Activated naive CD8-positive, alpha-beta T cell treated with anti-CD3 and anti-CD28 coated beads, Interleukin-2, amount 50 U/mL, for 24 hours (primary cell): ENCODE measurements at places on chromosomes 4 and X.

DNA sequence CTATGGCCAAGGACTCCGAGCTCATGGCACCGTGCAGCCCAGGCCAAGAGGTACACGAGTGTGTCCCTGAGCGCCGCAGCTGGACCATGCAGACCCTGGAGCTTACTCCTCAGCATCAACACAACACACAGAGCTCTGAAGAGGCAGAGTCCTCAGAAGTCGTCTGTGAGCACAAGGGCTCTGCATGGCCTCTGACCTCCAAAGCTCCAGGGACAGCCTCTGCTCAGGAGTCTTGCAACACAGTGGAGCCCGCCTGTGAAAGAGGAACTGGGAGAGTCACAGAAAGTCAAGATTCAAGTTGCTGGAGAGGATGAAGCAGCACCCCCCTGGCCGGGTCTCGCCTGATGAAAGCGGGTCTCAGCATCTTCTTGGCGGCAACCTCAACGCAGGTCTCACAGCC lies 2.9 kb downstream of the LRPAP1 start:
- DNase-seq, result no peak

DNA sequence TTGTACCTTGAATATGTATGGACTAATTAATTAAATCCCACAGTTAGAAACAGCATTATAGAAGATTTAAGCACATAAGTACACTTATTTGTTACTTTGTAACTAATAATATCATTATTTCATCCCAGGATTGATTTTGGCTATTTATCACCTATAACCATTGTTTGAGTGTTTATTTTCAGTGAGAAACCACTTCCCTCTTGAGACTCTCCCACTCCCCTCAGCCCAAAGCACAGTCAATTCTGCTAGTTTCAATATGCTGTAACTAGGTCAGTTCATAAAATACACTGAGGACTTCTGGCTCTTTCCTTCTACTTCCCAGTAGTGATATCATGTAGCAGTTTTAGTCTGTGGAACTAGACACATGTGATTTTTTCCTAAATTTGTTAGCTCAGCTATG lies 16.3 kb downstream of the OFD1 start:
- no peak for DNase-seq

- no peak for DNase-seq
Measured at GRCh38 chrX:23938690-23939089, 30.9 kb downstream of the CXorf58 start.

DNA sequence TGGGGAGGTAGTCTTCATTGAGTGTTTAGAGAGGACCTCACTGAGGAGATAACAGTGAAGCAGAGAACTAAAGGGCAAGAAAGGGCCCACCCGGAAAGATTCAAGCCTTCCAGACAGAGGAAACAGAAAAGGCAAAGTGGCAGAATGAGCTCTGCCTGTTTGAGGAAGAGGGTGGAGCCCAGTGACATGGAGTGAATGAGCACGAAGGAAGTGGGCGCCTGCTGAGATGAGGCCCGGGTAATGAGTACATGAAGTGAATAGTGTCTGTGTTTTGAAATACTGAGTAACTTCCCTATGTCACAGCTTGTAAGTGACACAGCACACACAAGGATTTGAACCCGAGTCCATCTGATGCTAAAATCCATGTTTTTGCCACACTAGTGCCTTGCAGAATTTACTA lies 32.5 kb upstream of the TLR2 start:
- DNase-seq, result peak; percentile 47

- DNase-seq, result no peak
Measured at GRCh38 chrX:11380187-11380844, 87.1 kb downstream of the AMELX start.

GRCh38 chr4:185470501-185471195 lies 885 bp downstream of the CCDC110 start:
- peak; percentile 17 for DNase-seq

GRCh38 chrX:12973561-12974304 lies 1.2 kb upstream of the TMSB4X start:
- DNase-seq, result peak; percentile 61

- no peak for DNase-seq
Measured at GRCh38 chrX:115333446-115333845, 43.9 kb downstream of the LUZP4 start.

- DNase-seq, result peak; percentile 5
Measured at GRCh38 chr4:89110541-89110985, 770 bp upstream of the TIGD2 start.

DNA sequence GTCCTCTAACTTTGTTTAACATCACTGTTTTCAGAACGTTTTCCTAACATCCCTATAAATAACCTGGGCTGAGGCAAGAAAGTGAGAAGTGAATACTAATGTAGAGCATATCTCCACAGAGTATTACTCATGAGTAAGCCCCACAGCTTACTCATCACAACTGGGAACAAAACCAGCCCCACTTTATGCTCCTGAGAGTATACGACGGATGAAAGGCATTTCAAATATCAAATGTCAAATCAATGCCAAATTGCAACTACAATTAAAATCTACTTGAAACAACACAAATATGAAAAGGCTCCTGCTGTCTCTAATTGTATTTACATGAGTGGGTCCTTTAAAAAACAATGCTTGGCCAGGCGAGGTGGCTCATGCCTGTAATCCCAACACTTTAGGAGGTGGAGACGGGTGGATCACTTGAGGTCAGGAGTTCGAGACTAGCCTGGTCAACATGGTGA lies 41.2 kb downstream of the SH3RF1 start:
- no peak for DNase-seq

- no peak for DNase-seq
Measured at GRCh38 chr4:47525154-47525819, 40.2 kb downstream of the ATP10D start.

GRCh38 chrX:27840881-27841280 lies 33.1 kb downstream of the MAGEB10 start:
- no peak for DNase-seq

- no peak for DNase-seq
Measured at GRCh38 chrX:137025930-137026329, 7.9 kb downstream of the GPR101 start.

- no peak for DNase-seq
Measured at GRCh38 chrX:11188664-11189063, 77.5 kb downstream of the HCCS start.

DNA sequence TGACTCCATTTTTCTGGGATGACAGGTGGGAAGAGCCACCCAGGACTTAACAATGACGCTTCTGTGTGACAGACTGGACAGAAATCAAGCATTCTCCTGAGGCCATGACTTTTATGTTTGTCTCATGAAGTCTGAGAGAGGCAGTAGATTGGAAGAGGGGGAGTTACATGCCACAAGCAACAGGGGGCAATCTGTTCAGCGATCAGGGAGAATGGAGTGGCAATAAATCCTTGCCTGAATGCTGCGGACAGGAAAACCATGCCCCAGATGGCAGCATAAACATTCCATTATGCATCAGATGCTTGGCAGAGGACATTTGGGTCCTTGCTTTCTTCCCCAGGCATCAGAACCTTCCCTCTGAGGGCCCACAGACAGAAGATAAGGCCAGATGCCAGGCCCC lies 312.4 kb upstream of the DIPK2B start:
- no peak for DNase-seq

DNA sequence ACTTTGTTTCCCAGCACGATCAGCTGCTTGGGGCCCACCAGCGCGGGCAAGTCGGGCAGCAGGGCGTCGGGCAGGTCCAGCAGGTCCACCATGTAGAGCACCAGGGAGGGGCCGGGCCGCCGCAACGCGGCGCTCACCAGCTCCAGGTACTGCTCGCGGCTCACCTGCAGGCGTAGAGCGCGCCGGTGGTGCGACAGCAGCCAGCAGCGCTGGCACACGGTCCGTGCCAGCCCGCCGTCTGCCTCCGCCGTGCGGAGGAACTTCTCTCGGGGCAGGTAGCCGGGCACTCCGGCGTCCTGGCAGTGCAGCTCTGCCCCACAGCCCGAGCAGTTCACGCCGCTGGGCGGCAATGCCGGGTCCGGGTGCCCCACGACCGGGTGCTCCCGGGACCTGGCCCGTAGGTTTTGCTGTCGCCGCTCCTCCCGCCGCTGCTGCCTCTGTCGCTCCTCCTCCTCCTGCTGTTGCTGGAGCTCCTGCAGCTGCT lies 527 bp downstream of the NOA1 start:
- peak; percentile 48 for DNase-seq

DNA sequence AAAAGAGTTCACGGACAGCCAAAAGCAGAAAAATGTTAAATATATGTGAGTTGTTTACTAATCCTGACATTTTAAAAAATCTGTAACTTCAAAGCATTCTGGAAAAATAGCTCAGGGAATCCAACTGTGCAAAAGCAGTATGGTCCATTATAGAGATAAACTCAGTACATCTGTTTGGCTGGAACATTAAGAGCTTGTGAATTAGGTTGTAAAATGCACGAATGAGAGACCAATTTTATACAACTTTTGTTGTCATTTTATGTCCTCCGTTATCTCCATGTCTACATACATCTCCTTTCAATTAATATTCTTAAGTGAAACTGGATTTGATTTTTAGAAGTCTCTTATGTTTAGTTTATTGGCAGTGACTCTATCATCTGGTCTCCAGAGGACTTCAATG lies 367.0 kb upstream of the ATOH1 start:
- DNase-seq, result no peak

GRCh38 chr4:79551555-79551954 lies 143.5 kb upstream of the GK2 start:
- no peak for DNase-seq

- no peak for DNase-seq
Measured at GRCh38 chr4:176791591-176792325, 964 bp downstream of the VEGFC start.

DNA sequence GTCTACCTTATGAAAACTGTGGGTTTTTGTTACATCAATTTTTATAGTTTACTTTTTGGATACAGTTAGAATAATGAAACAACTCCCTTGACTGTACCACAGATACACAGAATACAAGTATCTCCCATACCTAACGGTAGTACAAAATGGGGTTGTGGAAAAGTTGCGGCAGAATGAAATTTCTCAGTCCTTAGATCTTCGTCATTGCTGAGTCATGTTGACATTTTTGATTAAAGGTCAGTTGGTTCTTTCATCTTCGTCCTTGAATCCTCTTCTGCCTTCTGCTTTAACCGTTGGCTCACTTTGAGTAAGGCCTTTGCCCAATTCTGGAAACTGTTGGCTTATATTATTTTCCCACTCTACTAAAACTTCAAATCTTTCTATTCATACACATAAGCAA lies 75.6 kb downstream of the TRIML1 start:
- no peak for DNase-seq

DNA sequence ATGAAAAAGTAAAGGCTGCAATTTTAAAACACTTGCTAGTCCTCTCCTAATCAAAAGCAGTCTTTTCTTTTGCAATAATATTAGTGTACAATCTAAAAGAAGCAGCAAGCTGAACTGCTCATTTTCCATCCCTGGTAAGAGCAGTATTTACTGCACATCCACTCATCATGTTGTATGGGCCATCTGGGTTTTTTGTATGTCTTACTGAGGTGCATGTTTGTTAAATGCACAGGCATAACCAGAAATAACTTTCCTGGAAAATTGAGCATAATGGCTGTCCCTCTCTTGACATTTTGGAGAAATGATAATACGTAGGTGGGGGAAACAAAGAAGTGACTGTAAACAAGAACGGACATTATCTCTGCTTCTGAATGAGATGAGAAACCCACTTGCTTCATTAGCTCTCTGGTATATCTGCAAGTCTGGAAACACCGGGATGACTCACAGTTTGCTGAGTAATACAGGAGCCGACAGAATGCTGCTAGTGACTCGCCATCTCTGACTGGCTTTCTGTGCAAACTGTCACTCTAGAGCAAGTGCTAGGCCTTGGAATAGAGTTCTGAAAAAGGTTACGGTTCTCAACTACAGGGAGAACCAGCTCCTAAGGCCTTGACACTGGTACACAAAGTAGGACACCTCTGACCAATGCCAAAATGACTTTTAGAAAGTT lies 85.7 kb upstream of the MTM1 start:
- DNase-seq, result peak; percentile 41

GRCh38 chr4:2787230-2788100 lies 5.4 kb upstream of the SH3BP2 start:
- peak; percentile 66 for DNase-seq

DNA sequence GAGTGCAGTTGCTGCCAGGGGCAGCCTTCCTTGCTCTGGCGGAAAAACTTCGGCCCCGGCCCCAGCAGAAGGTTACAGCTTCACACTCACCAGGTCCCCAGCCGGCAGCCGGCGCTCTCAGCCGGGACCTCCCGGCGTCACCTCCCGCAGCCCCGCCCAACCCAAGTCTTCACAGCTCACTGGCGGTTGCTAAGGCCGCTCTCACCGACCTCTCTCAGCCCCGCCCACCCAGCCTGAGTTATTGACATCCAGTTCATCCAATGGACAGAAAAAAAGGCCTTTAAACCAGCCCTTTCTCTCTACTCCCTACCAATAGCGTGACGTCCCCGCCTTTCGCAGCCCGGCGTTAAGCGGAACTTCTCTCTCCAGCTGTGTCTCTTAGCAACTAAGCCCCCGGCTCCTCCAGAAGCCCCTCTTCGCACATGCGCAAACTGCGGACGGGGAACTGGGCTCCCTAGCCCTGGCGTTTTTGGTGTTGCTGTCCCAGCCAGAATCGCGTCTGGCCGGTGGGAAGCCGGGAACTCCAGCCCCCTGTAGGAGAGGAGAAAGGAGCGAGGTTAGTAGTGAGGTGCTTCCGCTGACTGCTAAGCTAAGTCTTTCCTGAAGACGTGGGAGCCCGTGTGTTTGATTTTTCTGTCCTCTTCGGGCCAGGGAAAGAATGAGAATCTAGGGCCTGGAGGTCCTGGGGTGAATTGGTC lies at the start of gene BBS12:
BBS12 (plus strand) TSS at position 376 of the 698 bp plus-strand sequence. CDS start 9,189 bp downstream, outside the sequence.
- peak; percentile 97 for DNase-seq

DNA sequence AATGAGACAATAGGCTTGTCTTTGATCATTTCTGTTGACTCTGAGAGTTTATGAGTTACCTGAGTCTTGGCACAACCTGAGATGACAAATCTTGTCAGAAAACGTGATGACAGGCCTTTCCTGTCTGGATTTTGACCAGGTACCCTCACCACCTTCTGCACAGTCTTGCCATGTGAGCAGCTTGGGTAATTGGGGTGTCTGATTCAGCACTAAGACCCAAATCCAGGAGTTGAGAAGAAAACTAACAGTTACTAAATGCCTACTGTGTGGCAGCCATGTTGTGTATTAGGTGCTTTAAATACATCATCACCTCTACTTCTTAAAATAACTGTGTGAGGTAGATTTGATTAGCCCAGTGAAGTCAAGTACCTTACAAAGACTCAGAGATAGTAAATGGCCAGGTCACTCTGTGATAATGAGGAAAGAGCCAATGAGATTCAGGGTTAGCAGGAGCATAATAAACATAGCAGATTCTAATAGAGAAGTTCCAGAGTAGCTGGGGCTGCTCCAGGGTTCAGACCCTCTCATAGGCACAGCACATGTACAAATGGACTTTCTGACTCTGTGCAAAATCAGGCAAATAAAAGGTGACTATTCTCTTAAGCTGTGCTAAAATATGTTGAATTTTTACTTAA lies 2.8 kb downstream of the EREG start:
- no peak for DNase-seq

DNA sequence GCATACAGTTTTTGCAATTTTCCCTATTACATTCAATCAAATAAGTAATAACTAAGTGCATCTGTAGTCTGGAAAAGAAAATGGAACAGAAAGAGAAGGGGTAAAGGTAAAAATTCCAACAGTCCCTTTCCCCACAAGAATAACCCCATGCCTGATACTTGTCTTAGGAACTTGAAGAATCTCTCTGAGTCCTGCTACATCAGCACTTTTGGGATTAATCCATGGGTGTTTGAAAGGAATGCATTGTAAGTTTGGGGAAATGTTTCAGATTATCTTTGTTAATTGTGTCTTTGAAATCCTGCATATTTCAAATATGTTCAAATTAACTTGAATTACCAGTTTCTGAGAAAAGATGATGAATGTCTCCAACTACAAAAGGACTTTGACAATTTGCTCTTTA lies 667.3 kb upstream of the PRKX start:
- no peak for DNase-seq
